Glutamatergic neuron (in vitro differentiated cells): ENCODE measurements at places on chromosomes 1 and 21.

GRCh38 chr21:36395353-36396111 is 10.3 kb downstream of the CHAF1B start:
- DNase-seq: no peak

DNA sequence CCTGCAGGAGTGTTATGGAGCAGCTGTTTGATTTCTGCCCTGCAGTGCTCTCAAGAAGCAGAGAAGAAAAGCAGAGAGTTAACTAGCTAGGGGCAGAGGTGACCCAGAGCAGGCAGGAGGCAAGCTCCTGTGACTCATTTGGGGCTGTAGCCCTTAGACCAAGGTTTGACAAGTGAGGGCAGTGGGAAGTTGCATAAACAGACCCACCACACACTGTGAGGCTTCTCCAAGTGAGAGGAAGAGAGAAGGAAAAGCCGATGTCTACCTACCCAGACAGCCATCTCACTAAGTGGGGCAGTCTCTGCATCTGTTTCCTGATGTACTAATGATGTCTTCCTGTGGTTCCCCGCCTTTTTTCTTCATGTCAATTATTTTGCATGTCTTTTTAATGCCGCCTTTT is 159.9 kb upstream of the NR5A2 start:
- DNase-seq: no peak

GRCh38 chr1:221776495-221777301 is 34.8 kb upstream of the DUSP10 start:
- no peak for DNase-seq

DNA sequence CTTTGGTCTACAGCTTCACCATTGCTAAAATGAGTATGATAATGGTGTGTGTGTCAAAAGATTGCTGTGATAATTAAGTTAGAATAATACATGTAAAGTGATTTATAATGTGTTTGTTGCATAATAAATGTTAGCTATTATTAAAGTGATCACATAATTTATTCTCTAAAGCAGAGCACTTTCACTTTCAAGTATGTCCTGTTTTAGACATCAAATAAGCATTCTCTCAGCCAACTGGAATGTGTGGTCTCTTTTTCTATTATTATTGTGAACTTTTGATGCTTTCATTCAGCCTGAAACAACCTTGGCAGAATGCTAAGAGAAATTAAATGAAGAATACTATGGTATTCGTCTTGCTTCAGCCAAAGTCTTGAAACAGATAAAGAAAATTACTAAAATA is 102.8 kb upstream of the COL11A1 start:
- DNase-seq: no peak

- DNase-seq: no peak
Measured at GRCh38 chr1:116110567-116111523, at the start of gene MAB21L3. Gene MAB21L3, plus strand, starts transcription at chr1:116111399. Its CDS starts 1,217 bp downstream, at chr1:116112616.

DNA sequence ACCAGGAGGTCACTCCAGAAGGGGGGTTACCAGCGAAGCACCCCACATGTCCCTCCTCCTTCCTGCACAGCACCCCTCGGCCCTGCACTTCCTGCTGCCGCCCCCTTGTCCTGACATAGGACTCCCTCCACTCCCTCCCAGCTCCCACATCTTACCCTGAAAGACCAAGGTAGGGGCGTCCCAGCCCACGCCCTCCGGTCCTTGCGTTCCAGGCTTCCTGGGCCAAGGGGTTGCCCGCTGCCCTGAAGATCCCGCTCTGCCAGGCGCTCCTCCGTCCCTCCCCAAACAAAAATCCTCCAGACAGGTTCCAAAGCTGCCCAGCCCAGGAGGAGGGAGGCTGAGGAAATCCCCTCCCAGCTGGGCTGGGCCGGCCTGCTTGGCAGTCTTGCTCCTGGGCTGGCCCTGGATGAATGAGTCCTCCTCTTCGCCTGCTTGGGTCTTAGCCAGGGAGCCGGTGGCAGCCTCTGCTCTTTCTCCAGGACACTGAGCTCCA is at the start of gene RHBDL2:
Gene RHBDL2, minus strand, starts transcription at position 304 of the 493 bp plus-strand sequence. CDS start 22,618 bp downstream, outside the sequence.
- DNase-seq: no peak

- DNase-seq: no peak
Measured at GRCh38 chr21:31521515-31521914, 138.0 kb upstream of the SOD1 start.

- no peak for DNase-seq
Measured at GRCh38 chr1:217522277-217522676, 108.6 kb downstream of the GPATCH2 start.

GRCh38 chr1:231985296-231986023 is 358.9 kb downstream of the DISC1 start:
- DNase-seq: no peak

DNA sequence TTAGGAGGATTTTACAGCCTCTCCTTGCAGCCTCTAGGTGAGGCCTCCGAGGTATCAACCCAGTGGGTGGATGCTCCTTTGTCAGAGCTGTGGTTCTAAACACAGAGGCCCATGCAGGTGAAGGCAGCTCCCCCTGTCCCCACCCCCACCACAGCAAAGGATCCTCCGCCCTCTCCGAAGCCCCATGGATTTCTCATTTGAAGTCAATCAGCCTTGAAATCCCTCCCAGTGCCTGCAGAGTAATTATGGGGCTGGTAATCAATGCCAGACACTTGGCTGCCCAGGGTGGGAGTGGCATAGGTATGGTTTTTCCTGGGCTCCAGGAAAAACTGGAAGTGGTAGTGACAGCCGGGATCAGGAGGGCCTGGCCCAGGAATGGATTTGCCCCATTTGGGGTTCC is 119.5 kb upstream of the CSF3R start:
- DNase-seq: no peak

DNA sequence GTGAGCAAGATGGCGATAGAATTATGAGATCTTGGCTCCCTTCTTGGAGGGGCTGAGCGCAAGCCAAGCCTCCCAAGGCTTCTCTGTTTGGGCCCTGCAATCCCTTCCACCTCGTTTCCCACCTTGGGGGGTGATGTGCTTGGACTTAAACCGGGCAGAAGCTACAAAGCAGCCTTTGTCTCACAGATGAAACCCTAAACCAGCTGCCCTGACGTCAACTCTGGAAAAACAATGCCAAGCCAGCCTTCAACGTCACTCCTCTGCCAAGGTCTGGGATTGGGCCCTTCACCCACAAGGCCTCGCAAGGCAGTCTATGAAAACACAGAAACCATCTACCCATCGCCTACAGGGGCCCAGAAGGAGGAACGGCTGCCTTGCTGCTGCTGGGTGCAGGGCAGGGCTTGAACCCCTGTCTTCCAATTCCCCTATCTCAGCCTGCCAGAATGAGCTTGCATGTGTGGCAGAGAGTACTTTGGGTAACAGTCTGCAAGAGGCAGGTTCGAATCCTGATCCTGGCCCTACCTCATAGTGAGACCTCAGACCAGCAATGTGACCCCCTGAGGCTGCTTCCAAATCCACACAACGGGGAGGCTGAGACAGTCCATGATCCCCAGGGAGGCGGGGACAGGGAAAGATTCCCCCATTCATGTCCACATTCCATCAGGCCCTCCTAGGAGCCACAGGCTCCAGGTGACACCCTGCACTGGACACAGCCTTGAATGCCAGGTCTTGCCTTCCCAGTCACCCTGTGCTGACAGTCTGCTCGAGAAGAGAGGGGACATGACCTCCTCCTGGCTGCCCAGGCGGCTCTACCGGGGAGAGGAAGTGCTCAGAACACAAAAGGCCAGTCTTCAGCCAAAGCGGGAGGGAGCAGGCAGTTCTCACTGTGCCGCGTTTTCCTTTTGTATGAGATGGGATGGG is 15.0 kb downstream of the IFFO2 start:
- no peak for DNase-seq

DNA sequence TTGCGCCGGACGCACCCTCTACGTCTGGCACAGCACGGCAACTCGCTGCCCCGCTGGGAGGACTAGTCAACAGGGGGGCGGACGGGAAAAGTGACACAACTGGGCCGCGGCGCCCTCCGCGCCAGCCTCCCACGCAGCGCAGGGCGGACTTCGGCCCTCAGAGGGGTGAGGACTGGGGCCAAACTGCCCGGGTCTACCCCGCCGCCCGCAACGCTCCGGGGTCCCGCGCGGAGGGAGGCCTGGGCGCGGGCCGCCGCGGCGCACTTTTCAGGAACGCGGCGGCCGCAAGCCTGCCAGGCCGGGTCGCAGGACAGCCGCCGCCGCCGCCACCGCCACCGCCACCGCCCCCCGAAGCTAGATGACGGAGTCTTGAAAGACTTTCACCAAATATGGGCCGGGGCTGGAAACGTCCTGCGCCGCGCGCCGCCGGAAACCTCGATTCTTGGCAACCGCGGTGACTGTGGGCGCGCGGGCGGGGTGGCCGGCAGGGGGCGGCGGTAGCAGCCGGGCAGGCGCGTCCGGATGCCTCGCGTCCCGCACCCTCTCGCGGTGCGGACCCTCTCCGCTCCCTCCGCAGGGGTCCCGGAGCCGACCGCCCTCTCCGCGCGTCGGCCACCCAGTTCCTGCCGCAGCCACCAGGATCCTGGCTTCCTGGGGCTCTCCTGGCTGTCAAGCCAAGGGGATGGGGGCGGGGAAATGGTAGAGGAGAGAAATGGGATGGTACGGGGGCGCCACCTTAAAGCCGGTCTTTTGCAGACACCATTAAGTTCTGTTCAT is 3.7 kb upstream of the CCN1 start:
- peak; percentile 89 for DNase-seq

DNA sequence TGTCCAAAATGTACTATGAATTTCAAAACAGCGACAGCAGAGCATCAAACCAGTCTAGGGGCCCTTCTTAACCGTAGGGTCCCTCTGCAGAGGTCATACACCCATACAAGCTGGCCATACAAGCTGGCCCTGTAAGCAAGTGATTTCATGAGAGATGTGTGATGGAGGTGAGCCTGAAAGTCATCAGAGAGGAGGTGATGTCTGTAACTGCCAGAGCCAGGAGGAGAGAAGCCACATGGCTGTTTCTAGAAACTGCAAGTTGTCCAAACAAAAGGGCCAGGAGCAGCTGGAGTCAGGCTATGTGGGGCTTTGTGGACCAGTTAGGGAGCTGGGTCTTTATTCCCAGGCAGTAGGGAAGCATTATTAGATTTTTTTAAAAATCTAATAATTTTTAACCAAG is 14.8 kb upstream of the SERINC2 start:
- no peak for DNase-seq

DNA sequence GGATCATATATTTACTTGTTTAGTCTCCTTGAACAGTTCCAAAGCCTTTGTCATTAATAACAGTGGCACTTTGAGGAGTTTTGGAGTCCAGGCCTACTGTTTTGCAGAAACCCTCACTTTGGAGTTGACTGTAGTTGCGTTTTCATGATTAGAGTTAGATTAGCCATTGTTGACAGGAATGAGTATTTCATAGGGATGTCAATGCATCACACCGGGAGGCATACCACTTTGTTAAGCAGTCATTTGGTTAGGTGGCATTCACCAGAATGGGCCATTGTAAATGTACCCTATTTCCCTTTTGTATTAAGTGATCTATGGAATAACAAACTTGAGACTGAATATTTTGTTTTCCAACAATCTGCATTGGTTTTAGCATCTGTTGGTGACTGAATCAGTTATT is 11.8 kb downstream of the MRPS6 start:
- no peak for DNase-seq

DNA sequence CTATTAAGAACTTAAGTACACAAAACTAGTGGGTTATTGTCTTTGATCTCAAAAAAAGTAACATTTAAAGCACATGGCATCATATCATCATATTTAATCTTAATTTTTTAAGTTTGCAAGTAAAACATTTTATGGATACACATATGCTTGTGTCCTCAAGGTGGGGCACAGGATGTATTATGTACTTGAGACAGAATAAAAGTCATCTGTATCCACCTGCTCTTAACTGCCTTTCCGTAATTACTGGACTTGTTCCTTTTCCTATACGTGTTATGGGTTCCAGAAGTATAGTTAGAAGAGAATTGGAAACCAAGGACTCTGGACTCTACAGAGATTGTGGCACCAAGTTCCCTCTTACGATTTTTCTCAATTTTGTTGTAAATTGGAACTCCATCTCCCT is 79.4 kb downstream of the FCRL5 start:
- DNase-seq: no peak

DNA sequence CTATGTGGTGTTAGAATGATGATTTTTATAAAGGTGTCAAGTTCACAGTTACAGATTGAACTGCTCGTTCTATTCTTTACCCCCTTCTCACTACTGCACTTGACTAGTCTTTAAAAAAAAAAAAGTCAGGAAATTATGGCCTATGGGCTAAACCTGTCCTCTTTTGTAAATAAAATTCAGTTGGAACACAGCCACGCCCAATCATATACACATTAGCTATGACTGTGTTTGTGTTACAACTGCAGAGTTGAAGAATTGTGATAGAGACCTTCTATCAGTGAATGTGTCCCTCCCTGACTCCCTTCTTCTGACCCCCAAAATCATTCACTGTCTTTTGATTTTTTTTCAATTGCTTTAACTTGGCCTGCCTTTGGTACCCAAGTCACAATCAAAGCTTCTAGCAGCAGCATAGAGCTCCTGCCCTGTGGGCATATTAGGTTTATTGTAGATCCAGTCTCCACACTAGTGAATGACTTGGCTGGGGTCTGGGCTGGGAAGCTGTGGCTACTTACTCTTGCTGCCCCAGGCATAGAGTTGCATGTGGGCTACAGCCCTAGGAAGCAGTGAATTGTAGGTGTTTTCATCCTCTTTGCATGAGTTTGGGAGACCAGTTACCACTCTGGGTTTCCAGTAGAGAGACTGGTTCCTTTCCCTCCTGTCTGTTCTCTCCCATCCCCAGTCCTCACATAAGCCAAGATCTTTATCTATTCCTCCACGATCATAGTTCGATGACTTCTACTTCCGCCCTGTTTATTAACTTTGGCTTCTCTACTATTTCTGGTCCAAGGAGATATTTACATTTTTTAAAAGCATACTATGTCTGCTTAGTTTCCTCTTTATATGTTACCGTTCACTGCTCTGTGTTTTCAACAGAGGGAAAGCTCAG is 249.9 kb downstream of the FMN2 start:
- no peak for DNase-seq

GRCh38 chr1:243213045-243213787 is 41.9 kb downstream of the CEP170 start:
- no peak for DNase-seq

GRCh38 chr1:172254521-172255222 is 165.8 kb upstream of the C1orf105 start:
- DNase-seq: no peak

GRCh38 chr1:163826500-163826899 is 504.7 kb downstream of the NUF2 start:
- no peak for DNase-seq

- no peak for DNase-seq
Measured at GRCh38 chr1:12712076-12712475, 3.8 kb upstream of the AADACL3 start.

DNA sequence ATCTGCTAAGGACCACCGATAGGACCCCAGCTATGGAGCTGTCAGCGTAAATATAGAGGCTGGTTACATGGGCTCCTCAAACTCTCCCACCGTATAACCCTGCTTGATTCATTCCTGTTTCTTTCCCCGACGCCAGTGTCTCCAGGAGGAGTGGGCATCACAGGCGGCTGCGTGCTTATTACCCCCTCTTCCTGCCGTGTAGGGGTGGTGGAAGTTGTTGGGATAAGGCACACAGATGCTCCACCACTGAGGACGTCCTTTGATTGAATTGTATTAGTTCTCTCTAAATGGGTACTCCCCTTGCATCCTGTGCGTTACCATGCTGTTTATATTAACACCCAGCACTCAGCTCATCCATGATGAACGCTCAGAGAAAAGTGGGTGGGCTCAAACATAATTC is 104.6 kb downstream of the ZBTB18 start:
- no peak for DNase-seq

GRCh38 chr1:26145041-26145959 is 13.6 kb upstream of the FAM110D start:
- peak; percentile 81 for DNase-seq

GRCh38 chr1:222288053-222288452 is 259.9 kb downstream of the HHIPL2 start:
- no peak for DNase-seq

GRCh38 chr1:44076066-44076465 is 42.6 kb upstream of the KLF17 start:
- DNase-seq: no peak

GRCh38 chr1:53110370-53111072 is 31.9 kb downstream of the SLC1A7 start:
- DNase-seq: no peak
